ENCODE measurements at places on chromosomes 11 and 22. TPM values are rescaled to one million over a fixed set of nuclear protein-coding genes. Genes with fewer than 3 reads are reported as not detected.

The MS4A5 gene
- not detected for total RNA-seq

The RIMBP3C gene
- not detected for total RNA-seq

The IL10RA gene
- total RNA-seq = not detected

The FHIP1B gene
- 13.3 TPM for total RNA-seq

The KRTAP5-1 gene
- total RNA-seq = not detected

The MYOD1 gene
- not detected for total RNA-seq

The MISFA gene
- 0.52 TPM for total RNA-seq

The ZNF215 gene
- 3.8 TPM for total RNA-seq

Measured in smooth muscle cell of the pulmonary artery (primary cell).